ENCODE measurements at places on chromosomes 3 and 15.

- no peak for DNase-seq
These were observed 314.7 kb downstream of the MAGI1 start for GRCh38 chr3:65723985-65724384.

- no peak for DNase-seq
These were observed 22.1 kb downstream of the ST8SIA2 start for GRCh38 chr15:92415639-92416297.

GRCh38 chr3:106719583-106719982 lies 657.7 kb upstream of the CCDC54 start:
- DNase-seq, result no peak

- DNase-seq, result no peak
These were observed 44.3 kb downstream of the DHX30 start for GRCh38 chr3:47847260-47847659.

- no peak for DNase-seq
These were observed 60.4 kb downstream of the MB21D2 start for GRCh38 chr3:192857260-192857661.

GRCh38 chr3:151357463-151357850 lies 27.1 kb downstream of the P2RY12 start:
- no peak for DNase-seq

DNA sequence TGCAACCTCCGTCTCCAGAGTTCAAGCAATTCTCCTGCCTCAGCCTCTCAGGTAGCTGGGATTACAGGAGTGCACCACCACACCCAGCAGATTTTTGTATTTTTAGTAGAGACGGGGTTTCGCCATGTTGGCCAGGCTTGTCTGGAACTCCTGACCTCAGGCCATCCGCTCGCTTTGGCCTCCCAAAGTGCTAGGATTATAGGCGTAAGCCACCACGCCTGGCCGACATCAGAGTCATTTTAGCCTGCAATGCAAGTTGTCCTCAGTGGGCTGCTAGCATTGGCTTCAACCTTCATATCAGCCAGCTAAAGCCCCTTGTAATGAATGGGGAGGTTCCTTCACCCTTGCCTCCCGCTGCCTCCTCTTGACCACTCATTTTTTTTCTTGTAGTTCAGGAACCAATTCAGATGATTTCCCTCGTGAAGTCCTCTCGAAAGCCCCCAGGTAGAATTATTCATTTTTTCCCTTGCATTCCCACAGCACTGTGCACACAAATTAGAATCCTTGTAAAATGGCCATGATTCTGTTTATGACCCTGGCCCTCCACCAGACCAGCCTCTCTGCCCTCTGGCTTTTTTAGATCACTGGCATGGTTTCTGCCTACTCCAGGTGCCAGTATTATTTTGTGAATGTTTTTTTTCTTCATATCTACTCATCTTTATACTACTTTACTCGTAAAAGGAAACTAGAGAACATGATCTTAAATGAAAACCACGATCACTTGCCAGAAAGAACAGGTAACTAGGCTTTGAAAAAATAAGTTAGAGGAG lies 29.1 kb downstream of the FLNB start:
- DNase-seq, result no peak

GRCh38 chr3:188453431-188454384 lies 299.8 kb downstream of the LPP start:
- DNase-seq, result no peak

- no peak for DNase-seq
These were observed 21.5 kb downstream of the GABRR3 start for GRCh38 chr3:98013411-98014267.
